NCI-H1694 treated with DMSO at 0.1 percent for 48 hours (cell line): ENCODE measurements at places on chromosomes 2 and 18.

GRCh38 chr2:161115205-161115604, 45.0 kb upstream of the TANK start:
- DNase-seq = no peak

- peak; percentile 41 for DNase-seq
Measured at GRCh38 chr2:187842978-187843847, 289.0 kb upstream of the TFPI start.

DNA sequence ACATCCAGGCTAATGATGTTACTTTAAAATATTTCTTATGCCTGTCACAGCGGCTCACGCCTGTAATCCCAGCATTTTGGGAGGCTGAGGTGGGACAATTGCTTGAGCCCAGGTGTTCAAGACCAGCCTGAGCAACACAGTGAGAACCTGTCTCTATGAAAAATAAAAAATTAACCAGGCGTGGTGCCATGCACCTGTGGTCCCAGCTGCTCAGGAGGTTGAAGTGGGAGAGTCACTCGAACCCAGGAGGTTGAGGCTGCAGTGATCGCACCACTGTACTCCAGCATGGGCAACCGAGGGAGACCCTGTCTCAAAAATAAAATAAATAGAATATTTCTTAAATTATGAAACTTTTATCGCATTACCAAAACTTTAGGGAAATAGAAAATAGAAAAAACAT, 28.1 kb upstream of the ACTR3 start:
- no peak for DNase-seq

DNA sequence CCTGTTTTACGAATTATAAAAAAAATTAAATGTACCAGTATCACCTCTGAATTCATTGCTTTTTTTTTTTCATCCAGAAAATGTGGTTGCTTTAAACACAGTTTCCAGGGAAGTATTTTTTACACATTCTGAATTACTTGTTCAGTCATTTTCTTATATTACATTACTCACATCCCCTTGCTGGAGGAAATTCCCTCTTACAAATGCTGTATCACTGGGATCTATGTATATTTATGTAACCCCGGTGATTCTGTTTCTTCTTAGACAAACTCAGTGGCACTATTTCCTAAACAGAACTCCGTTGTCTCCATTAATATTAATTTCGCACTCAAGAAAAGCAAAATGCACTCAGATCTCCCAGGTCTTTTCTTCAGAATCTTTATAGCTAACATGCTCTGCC, 1078.5 kb upstream of the ZEB2 start:
- no peak for DNase-seq

DNA sequence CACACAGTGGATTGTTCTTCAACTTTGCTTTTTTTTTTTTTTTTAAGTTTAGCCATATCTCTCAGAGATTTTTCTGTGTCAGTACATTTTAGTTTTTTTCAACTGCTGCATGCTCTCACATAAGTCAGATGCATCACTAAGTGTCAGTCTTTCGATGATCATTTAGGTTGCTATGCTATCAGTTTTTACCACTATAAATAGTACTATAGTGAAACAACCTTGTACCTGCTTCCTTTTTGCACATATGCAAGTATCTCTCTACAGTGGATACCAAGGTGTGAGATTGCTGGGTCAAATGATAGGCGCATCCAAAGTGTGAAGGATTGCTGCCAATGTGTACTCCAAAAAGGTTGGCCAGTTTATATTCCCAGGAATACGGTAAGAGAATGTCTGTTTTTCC, 33.5 kb upstream of the MAP4K3 start:
- no peak for DNase-seq
